ENCODE measurements at places on chromosomes 2 and 18.

DNA sequence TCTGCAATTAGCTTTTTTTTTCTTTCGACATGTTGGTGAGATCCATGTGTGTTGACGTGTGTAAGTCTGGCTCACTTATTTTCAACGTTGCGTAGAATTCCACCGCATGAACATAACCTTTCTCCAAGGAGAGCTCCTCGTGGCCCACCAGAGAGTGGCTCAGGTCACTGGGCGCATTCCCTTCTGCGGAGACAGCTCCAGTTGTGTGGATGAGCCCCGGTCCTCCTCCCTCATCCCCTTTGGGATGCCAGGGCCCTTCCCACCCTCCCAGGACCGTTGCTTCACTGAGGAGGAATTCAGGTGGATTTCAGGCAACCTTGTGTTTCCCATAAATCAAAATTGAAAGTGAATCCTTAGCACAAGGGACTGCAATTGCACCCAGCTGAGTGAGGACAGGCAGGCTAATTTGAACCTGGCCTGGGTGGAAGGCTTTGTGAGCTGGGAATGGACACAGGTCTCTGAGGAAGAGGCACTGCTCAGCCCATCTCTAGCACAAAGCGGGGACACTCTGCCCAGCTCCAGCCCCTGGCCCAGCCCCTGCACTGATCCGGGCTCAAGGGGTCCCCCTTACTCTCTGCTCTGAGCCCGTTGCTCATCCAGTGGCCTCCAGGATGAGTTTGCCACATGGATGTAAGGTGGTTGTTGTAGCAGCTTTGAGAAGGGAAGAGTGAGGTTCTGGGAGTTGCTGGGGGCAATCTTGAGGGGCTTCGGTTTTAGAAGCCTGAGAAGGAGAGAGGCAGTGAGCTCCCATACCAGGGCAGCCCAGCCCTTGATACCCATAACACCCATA is 57.8 kb upstream of the HAAO start:
- ATAC-seq = no peak

- no peak for ATAC-seq
Measured at GRCh38 chr2:111659361-111660333, 224.3 kb downstream of the ANAPC1 start.

- ATAC-seq = no peak
Measured at GRCh38 chr2:124975224-124975623, 950.1 kb downstream of the CNTNAP5 start.

- no peak for ATAC-seq
Measured at GRCh38 chr18:22848615-22849014, 84.5 kb upstream of the RBBP8 start.

GRCh38 chr2:168679741-168680310 is 122.6 kb upstream of the NOSTRIN start:
- no peak for ATAC-seq

DNA sequence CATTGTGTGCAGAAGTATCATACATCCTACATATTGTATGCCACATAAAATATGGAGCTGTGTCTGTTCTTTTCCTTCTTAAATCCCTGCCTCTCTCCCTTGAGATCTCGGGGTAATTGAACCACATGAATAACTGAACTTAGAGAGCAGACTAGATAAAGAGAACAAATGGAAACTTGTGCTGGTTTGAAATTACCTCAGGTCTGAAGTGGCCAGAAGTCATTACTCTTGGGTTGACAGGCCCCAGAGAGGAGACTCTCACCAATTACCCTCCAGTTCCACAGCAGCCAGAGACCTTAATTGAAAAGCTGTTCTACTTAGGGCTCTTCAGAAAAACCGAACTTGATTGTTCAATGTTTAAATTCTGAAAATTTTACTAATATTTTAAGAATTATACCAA is 5.0 kb upstream of the ADAM17 start:
- no peak for ATAC-seq

- ATAC-seq = no peak
Measured at GRCh38 chr2:150207979-150208378, 279.5 kb downstream of the RND3 start.

DNA sequence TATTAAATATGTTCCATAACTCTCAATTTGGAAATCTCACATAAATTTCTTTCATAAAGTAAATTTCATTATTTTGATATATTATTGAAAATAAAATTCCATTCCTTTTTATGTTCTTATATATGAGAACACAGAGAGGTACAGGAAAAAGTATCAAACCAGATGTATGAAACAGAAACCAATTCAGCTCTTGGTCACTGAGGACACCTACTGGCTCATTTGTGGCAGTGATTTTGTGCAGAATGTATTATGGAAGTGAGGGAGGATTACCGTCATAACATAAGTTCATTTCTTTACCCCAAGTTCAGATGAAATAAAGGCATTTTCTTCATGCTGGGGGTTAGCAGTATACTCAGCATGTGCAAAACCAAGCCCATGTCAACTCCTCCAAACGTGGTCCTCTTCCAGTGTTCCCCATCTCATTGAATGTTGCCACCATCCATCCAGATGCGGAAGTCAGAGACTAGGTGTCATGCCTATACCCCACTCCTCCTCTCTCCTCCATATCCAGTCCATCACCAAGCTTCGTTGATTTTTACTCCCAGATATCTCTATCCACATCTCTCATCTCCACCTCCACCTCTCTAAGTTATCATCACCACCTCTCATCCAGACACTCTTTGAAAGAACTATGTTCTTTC is 41.7 kb upstream of the MALL start:
- ATAC-seq = peak; percentile 49

DNA sequence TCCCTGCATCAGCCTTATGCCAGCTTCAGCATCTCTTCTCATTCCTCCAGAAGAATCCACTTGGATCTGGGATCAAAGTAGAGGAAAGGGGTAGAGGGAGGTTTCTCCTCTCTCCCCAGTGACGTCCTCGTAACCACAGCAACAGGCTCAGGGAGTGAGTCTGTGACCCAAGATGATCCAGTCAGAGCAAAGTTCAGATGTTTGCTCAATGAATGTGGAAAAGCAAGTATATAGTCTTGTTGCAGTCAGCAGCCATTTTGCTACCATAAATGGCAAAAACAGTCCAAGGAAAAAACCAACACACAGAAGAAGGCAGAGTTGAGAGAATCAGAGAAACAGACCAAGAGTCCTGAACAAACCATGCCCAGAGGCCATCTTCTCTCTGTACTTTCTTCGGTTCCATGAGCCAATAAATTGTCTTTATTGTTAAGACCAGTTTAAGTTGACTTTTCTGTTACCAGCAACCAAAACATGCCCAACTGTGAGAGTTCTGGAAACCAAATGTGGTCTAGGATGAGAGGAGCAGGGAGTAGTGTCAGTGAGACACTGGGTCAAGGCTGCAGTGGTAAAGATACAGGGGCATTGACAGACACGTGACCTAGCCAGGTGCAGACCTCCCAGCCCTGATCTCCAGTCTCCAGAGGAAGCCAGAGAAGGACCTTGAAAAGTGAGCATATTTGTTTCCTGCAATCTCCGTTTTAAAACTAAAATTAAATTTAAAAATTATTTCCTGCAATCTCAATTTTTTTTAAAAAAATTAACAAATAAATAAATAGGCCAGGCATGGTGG is 3.2 kb upstream of the CXCR1 start:
- no peak for ATAC-seq

DNA sequence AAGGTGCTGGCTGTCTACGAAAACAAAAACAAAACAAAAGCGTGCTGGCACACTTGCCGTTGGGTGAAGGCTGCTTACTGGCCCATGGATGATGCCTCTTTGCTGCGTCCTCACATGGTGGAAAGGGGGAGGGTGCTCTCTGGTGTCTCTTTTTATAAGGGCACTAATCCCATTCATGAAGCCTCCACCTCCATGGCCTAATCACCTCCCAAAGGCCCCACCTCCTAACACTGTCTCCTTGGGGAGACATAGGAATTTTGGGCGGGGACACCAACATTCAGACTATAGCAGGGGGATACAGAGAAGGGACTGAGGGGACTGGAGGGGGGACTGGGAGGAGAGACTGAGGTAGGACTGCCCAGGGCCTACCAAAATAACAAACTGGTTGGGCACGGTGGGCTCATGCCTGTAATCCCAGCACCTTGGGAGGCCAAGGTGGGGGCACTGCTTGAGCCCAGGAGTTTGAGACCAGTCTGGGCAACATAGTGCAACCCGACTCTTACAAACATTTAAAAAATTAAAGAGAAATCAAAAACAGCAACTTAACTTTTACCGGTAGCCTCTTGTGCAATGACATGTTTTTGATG is 14.5 kb downstream of the PTMA start:
- no peak for ATAC-seq

- ATAC-seq = no peak
Measured at GRCh38 chr2:176098366-176099158, 1.0 kb upstream of the HOXD12 start.

- no peak for ATAC-seq
Measured at GRCh38 chr2:189409647-189410046, 31.6 kb upstream of the WDR75 start.

DNA sequence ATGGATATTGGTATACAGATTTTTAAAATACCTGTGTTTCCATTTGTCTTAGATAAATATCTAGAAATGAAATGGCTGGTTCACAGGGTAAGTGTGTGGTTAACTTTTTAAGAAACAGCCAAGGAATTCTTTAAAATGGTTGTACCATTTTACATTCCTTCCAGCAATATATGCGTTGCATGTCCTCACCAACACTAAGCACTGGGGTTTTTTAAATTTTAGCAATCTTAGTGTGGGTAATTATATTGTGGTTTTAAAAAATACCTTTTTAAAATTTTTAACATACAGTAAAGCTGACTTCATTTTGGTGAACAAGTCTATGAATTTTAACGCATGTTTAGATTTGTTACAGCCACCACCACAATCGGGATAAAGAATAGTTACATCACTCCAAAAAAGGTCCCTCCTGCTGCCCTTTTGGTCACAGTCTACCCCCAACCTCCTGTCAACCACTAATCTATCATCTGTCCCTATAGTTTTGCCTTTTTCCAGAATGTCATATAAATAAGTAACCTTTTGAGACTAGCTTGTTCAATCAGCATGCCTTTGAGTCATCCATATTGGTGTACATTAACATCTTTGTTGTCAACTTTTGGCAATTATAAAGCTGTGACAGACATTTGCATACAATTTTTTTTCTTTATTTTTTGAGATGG is 128.1 kb upstream of the MSTN start:
- ATAC-seq = no peak

- no peak for ATAC-seq
Measured at GRCh38 chr2:234395891-234396420, 100.9 kb downstream of the ARL4C start.

- no peak for ATAC-seq
Measured at GRCh38 chr2:239192456-239192855, 208.4 kb downstream of the HDAC4 start.

DNA sequence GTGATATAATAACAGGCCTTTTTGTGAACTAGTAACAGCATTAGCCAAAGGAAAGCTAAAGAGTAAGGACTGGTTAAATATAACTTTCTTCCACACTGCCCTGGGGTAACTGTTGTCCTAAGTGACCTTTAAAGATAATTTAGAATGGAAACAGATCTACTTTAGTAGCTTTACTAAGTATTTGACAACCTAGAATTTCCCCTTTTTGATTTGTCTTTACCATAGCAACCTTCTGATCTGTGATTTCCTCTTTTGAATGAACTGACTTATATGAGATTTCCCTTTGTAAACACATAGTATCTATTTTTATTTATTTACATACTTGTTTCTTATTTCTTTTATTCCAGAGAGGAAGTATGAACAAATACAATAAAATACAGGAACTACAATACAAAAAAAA is 10.5 kb upstream of the KLF7 start:
- no peak for ATAC-seq

- ATAC-seq = no peak
Measured at GRCh38 chr18:50656841-50657470, 97.1 kb downstream of the MAPK4 start.

DNA sequence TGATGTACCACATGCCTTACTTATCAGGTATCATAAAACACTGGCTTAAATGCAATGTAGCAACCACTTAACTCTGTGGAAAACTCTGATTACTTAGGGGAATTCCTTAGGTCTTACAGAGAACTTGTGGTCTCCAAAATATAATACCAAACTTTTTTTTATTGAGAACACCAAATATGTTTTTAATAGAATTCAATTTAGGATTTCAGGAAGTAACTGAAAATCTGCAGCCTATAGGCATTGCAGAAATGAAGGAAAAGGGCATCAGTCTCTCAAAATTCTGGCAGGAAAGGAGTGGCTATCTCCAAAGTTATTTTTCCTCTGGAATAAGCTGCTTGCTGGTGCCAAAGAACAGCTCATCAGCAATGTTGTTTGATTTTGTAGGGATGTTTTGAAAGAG is 105.3 kb upstream of the UGP2 start:
- no peak for ATAC-seq

- no peak for ATAC-seq
Measured at GRCh38 chr2:145075454-145076062, 555.6 kb upstream of the ZEB2 start.

DNA sequence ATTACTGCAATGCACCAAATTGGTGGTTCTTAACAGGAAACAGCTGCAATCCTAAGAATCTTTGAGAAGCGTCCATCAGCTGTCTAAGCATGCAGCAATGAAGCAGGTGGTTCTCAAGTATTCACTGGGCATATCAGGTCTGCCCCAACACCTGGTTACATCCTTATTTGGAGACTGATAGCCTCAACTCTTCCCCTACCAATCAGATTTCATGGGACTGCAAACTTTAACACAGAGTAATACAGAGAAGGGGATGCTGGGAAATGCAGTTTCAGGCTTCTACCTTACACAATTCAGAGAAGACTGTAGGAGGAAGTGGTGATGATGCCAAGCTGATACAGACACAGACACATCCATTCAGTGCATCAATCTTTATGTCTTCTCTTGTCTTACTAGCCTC is 240.5 kb downstream of the BCL2 start:
- ATAC-seq = peak; percentile 47

- ATAC-seq = no peak
Measured at GRCh38 chr2:229170916-229171315, 100.2 kb downstream of the PID1 start.

- ATAC-seq = no peak
Measured at GRCh38 chr2:96665083-96665569, 22.6 kb downstream of the FER1L5 start.

Data from activated CD4-positive, CD25-positive, alpha-beta regulatory T cell treated with anti-CD3 and anti-CD28 coated beads, Interleukin-2, amount 50 U/mL, for 24 hours (primary cell).